ENCODE measurements at places on chromosomes 1 and 21. TPM values are rescaled to one million over a fixed set of nuclear protein-coding genes. Genes with fewer than 3 reads are reported as not detected.

GRCh38 chr1:27912429-27912828 is 22.4 kb upstream of the SMPDL3B start:
- H3K36me3 ChIP-seq: no peaks in the 10 kb centered on the region
- H3K4me1 ChIP-seq: no peaks in the 10 kb centered on the region
- DNase-seq: no peak

DNA sequence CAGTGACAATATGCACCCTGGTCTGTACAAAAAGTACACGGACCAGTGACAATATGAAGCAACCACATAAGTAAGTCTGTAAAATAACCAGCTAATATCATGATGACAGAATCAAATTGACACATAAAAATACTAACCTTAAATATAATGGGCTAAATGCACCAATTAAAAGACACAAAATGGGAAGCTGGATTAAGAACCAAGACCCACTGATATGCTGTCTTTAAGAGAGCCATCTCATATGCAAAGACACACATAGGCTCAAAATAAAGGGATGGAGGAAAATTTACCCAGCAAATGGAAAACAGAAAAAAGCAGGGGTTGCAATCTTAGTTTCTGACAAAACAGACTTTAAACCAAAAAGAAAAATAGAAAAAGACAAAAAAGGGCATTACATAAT is 70.4 kb upstream of the VCAM1 start:
- no peak overlapping the region for H3K27ac ChIP-seq
- H3K4me1 ChIP-seq: no peaks in the 10 kb centered on the region
- no peak for DNase-seq
- no peaks in the 10 kb centered on the region for H3K36me3 ChIP-seq
- H3K27me3 ChIP-seq: no peaks in the 10 kb centered on the region

DNA sequence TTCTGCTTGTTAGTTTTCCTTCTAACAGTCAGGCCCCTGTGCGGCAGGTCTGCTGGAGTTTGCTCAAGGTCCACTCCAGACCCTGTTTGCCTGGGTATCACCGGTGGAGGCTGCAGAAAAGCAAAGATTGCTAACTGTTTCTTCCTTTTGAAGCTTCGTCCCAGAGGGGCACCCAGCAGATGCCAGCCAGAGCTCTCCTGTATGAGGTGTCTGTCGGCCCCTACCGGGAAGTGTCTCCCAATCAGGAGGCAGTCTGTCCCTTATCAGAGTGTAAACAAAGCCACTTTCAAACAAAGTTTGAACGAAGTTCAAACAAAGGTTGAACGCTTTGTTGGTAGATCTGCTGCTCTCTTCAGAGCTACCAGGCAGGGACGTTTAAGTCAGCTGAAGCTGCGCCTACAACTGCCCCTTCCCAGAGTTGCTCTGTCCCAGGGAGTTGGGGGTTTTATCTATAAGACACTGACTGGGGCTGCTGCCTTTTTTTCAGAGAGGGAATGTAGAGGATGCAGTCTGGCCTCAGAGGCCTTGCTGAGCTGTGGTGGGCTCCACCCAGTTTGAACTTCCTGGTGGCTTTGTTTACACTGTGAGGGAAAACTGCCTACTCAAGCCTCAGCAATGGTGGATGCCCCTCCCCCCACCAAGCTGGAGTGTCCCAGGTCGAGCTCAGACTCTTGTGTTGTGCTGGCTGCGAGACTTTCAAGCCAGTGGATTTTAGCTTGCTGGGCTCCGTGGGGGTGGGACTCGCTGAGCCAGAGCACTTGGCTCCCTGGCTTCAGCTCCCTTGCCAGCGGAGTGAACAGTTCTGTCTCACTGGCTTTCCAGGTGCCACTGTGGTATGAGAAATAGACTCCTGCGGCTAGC is 401.8 kb downstream of the SRGAP2C start:
- H3K36me3 ChIP-seq: no peaks in the 10 kb centered on the region
- DNase-seq: peak; percentile 23
- no peaks in the 10 kb centered on the region for H3K4me1 ChIP-seq
- no peak overlapping the region for H3K4me3 ChIP-seq

The FMOD gene
- 3.5 TPM for total RNA-seq

The C1orf74 gene
- total RNA-seq: 1.6 TPM
